EL (cell line): ENCODE measurements at places on chromosomes 7 and 10.
A peak's percentile ranks its signal among the peaks of the same experiment; 100 is the strongest.

GRCh38 chr7:139829025-139829774 lies at the start of gene TBXAS1:
TBXAS1 (plus strand) TSS chr7:139829264; CDS start chr7:139829391, 127 bp downstream.
- no peak for DNase-seq

DNA sequence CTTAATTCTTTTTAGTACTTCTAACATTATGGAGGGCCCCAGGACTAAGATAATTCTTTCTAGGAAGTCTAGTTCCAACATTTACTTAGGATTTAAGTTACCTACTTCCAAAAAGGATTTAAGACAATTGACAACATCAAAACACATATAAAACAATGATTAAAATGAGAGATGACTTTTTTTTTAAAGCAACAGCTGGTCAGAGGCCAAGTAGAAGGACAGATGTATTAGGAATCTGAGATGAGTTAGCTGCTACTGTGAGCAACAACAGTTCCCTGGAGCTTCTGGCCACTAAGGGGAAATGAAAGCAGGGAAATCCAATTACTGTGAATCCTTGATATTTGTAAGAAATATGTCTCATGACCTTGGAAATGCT lies 222.3 kb downstream of the PHTF2 start:
- DNase-seq, result peak; percentile 3

- peak; percentile 47 for DNase-seq
These were observed 20.1 kb downstream of the ITGB1 start for GRCh38 chr10:32937911-32938424.

DNA sequence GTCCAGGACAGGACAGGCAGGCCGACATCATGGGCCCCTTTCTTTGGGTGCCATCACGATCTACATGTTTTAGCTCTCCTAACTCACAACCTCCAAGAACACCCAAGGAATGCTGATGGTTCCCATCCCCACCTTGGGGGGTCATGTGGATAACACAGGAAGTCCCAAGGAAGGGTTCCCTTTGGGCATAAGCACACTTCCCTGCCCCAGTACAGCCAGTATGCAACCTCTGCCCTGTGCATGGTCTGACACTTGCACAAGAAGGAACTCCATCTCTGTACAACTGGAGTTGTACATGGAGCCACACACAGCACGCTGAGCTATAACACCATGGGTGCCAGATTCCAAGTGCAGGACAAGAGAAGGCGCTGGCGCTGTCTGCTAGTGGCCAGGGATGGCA lies 11.0 kb downstream of the MAT1A start:
- DNase-seq, result no peak

- DNase-seq, result no peak
These were observed 16.5 kb downstream of the BTBD16 start for GRCh38 chr10:122287570-122287969.

DNA sequence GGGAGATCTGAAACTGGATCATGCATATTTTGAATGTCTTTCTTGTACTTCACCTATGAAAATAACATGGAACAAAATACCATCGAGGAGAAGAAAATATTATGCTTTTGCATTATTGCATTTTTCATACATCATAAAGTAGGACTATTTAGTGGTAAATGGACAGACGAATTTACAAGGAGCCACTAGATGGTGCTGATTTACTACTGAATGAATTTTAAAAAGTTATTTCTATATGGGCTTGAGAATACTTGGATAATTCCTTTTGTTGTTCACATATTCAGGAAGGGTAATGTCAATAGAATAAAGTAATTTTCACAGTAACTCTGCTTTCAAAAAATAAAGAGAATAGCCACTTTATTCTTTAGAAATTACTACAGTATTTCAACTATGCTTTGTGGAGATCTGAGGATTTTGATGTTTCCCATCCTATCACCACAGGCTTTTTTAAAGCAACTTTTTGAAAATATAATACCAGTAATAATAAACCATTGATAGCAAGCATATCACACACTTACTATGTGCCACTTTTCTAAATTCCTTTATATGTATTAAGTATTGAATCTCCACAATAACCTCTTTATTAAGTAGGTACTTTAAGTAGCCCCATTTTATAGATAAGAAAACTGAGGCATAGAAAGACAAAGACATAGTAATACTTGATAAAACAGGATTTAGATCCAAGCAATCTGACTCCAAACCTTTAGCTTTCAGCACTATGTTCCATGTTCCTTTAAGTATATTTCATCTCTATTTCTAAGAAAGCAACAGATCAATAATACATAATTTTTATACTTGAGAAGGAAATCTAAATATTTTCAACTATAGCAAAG lies 38.6 kb downstream of the NEBL start:
- peak; percentile 1 for DNase-seq

- peak; percentile 43 for DNase-seq
These were observed 139.5 kb upstream of the FERD3L start for GRCh38 chr7:19284596-19285300.

GRCh38 chr7:127979728-127980126 lies 51.5 kb downstream of the LRRC4 start:
- DNase-seq, result peak; percentile 8

DNA sequence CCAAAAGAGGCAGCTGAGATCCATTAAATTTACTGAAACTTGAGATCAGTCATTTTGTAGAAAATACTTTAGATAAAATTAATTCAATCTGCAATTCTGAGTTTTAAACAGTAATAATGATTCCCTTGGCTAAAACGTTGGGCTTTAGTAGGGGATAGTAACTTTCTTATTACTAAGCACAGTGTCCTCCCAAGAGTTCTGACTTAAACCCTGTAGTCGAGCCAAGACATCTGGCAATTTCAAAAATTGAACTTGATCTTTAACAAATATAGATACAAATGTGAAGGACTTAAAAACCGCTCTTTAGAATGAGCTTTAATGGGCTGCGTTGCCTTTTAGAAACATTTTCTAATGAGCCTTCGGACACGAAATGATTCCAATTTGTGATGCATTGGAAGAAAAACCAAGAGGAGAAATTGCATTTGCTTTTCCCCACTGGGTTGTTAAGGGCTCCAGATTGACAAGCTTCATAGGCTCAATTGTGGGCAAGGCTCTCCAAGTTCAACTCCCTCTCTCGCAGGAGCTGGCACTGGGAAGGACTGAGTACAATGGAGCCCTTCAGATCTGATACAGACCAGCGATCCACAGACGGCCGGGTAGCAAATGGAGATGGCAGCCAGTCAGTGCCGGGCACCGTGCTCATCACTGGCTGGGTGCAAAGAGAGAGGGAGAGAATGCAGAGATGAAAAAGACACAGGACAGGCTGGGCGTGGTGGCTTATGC lies 921.3 kb upstream of the AUTS2 start:
- DNase-seq, result no peak

DNA sequence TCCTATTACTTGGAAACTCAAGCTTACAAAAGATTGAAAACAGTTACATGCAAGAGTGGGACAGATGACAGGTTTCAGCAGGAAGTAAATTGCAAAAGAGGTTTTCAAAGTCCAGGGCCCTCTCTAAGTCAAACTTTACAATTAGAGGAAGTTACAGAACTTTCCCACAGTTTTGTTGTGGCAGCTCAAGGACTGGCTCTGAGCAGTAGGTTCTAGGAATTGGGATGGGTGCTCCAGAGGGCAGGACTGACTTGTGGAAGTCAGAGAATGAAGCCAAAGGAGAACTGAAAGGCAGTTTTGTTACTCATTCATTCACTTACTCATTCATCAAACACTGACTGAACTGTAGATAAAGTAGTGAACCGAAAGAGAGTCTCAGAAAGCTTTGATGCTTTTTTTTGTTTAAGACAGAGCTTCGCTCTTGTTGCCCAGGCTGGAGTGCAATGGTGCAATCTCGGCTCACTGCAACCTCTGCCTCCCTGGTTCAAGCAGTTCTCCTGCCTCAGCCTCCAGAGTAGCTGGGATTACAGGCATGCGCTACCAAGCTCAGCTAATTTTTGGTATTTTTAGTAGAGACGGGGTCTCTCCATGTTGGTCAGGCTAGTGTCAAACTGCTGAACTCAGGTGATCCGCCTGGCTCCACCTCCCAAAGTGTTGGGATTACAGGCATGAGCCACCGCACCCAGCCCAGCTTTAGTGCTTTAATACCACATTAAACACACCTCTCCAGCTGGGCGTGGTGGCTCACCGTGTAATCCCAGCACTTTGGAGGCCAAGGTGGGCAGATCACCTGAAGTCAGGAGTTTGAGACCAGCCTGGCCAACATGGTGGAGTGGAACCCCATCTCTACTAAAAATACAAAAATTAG lies 66.8 kb upstream of the CCNJ start:
- DNase-seq, result no peak

DNA sequence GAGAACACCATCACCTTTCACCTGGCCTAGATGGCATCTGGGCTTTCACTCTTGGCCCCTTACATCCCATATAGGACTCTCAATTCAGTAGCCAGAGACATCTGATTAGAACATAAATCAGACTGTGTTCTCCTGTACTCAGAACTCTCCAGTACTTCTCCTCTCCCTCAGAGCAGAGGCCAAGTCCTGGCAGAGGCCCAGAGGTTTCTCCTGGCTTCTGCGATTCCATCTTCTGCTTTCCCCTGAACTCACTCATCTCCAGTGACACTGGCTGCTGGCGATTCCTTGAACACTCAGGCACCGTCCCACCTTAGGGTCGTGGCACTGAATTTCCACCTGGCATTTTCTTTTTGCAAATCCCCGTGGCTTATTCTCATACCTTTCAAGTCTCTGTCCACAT lies 4.9 kb upstream of the NEUROD6 start:
- DNase-seq, result no peak

GRCh38 chr7:18179093-18179492 lies 151.4 kb upstream of the PRPS1L1 start:
- DNase-seq, result no peak

- peak; percentile 16 for DNase-seq
These were observed 259.5 kb upstream of the HGF start for GRCh38 chr7:82029236-82029913.

DNA sequence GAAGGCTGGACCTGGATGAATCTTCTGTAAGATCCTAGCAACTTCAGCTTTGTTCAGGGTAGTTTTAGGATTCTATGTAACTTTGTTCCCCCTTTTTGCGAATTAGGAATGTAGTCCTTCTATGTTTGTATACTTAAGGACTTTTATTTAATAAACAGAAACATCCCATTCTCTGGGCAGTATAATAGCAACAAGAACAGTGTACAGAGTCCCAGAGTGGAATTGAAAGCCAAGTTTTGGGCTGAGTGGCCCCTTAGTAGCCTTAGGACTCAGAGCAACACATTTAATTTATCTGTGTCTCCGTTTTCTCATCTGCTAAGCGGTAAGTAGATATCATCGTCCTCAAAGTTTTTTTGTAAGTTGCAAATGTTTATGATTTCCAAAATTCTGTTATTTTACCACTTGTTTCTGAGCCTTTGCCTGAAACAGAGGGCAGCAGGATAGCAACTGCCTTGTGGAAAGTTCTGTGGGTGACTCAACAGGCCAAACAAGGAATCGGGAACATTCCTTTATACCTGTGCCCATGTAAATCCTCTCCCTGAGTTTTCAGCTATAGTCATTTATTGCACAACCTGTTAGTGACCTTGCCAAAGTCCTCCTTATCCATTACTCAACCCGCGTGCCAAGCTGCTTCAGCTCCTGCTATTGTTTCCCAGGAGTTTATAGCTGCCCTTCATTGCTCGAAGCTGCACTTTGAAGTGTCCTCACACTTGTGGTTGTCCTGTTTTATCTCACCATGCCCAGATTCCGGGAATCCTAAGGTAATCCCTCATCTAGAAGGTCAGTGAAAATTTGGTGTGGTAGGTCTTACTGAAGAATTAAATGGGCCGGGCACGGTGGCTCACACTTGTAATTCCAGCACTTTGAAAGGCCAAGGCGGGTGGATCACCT lies 199.1 kb upstream of the AHR start:
- peak; percentile 14 for DNase-seq

GRCh38 chr10:74766501-74766900 lies 59.9 kb upstream of the KAT6B start:
- no peak for DNase-seq

DNA sequence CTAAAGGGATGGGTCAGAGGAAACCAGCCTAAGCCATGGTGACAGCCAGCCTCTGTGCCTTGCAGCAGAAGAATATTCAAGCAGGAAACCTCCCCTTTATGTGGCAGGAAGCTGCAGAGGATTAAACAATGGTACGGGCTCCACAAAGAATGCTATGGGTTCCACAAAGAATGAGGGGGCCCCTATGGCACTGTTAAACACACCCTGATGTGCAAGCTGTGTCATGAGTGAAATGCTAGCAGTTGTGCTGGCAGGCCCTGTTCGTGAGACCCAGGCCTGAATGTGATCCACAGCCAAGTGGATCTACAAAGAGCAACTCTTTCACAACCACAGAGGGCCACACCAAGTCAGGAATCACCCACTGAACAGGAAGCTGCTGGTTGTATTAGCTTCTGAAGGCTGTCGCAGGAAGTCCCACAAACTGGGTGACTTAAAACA lies 68.9 kb downstream of the MYOF start:
- no peak for DNase-seq

GRCh38 chr10:75498884-75499350 lies 67.5 kb downstream of the LRMDA start:
- DNase-seq, result no peak

- DNase-seq, result no peak
These were observed 33.4 kb upstream of the FAM133B start for GRCh38 chr7:92623544-92623943.

- no peak for DNase-seq
These were observed 456.8 kb downstream of the SORCS1 start for GRCh38 chr10:106707657-106708056.

GRCh38 chr7:87427288-87427687 lies 48.2 kb downstream of the ABCB4 start:
- no peak for DNase-seq

DNA sequence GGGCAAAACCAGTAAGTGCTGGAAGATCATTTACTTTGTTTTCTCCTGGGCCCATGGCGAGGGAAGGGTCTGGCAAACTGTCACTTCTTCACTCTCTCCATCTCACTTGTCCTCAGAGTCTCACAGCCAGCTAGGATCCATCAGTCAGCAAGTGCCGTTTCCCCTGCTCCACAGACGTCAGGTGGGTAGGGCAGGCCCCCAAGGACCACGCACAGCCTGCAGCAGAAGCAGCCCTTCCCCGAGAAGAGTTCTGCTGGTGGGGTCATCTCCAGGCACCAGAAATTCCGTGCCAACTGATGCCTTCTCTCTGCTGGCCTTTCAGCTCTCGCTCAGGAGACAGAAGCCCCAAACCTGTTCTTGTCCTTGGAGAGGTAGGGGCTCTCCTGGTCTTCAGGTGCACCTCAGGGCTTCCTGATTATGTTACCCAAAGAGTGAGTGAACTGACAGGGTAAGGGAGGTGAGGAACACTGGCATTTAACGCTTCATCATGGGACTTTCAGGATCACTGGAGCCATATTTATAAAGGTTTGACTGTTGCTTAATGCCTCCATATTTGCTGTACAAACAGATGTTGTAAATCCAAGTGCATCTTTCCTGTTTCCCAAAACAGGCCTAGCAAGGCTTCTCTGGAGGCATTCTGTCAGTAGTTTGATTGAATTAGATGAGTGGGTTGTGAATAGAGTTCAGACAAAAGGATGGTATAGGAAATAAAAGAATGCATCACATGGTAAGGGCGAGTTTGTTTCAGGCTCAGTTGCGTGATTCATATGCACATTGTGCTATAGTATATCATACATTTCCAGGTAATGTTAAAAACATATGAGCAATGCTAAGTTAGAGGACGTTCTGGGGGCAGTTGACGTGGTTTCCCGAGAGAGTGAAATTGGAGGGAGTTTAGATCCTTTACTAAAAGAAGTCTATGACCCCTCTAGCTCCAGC lies 13.7 kb upstream of the TSPAN15 start:
- DNase-seq, result no peak

GRCh38 chr7:1888425-1888824 lies 218.3 kb downstream of the ELFN1 start:
- no peak for DNase-seq
